Fibroblast of villous mesenchyme (primary cell): ENCODE measurements at places on chromosomes 13 and 19.
A peak's percentile ranks its signal among the peaks of the same experiment; 100 is the strongest.

DNA sequence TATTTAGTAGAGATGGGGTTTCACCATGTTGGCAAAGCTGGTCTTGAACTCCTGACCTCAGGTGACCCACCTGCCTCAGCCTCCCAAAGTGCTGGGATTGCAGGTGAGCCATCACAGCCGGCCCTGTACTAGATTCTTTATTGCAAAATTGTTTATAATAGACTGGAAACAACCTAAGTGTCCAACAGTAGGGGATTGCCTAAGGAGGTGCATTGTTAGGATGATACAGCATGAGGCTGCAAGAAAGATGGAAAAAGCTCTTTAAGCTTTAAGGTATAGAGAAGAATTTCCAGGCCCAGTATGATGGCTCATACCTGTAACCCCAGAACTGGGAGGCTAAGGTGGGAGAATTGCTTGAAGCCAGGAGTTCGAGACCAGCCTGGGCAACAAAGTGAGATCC is 8.2 kb downstream of the BCAT2 start:
- no peak for DNase-seq

DNA sequence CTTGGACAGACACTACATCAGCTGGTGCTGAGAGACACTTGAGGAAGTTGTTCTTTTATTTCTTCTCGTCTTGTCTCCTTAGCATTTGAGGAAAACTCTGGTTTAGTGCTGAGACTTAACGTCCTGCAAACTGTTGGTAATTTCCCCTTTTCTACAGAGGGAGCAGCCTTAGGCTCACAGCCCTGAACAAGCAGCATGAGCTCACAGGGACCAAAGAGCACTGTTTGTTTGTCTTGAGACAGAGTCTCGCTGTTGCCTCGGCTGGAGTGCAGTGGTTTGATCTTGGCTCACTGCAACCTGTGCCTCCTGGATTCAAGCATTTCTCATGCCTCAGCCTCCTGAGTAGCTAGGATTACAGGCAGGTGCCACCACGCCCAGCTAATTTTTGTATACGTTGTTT is 5.5 kb downstream of the ZNF805 start:
- no peak for DNase-seq

DNA sequence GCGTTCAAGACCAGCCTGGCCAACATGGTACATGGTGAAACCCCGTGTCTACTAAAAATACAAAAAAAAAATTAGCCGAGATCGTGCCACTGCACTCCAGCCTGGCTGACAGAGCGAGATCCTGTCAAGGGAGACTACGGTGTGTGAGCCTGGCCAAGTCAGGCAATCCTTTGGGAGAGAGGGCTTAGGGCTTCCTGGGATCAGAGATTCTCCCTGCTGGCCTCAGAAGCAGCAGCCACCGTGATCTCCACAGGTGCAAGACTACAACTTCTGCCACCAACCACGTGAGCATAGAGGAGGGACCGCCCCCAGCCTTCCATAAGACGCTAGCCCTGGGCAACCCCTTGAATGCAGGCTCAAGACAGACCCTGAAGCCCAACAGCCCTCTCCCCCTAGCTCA is 7.6 kb downstream of the MFSD12 start:
- DNase-seq, result no peak

- peak; percentile 56 for DNase-seq
Measured at GRCh38 chr19:35756377-35757230, at the start of gene HSPB6. Gene HSPB6 (minus strand): TSS chr19:35757029. CDS start chr19:35757008, 21 bp downstream.

DNA sequence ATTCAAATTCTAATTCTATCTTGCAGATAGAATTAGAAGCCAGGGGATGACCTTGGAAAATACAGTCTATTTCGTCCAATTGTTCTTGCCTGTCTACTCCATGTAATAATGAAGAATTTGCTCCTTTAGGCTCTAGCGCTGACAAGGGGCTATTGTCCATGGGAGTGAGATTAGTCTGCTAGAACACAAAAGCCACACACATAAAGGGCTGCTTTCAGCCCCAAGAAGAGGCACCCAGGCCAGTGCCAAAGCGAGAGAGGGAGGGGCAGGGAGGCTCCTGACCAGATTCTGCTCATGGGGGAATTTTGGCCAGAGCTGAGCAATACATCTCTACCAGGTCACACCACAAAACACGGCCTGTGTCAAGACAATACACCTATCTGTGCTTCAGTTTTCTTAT is 1306.9 kb downstream of the UQCRFS1 start:
- no peak for DNase-seq
